ENCODE measurements at places on chromosomes 5 and 9.
A peak's percentile ranks its signal among the peaks of the same experiment; 100 is the strongest.

DNA sequence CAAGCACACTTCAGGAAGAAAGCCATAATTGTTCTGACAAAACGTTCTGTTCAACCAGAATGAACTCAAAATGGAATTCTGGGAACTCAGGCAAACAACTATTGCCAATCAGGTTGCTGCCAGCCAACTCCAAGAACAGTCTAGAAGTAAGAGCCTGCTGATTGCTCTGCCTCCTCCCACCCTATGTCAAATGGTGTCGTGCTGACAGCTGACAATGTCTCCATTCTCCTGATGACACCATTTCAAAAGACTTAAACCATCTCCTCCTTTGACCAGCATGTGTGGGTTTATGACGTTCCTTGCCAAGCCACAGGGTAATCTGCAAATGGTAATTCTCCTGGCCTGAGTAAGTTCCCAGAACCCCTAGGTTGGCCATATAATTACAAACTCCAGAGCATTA is 21.9 kb upstream of the PLIN2 start:
- DNase-seq, result no peak

GRCh38 chr9:132937463-132937901 is 6.9 kb downstream of the TSC1 start:
- DNase-seq, result no peak

- no peak for DNase-seq
Measured at GRCh38 chr9:108582726-108583125, 273.1 kb downstream of the ACTL7B start.

DNA sequence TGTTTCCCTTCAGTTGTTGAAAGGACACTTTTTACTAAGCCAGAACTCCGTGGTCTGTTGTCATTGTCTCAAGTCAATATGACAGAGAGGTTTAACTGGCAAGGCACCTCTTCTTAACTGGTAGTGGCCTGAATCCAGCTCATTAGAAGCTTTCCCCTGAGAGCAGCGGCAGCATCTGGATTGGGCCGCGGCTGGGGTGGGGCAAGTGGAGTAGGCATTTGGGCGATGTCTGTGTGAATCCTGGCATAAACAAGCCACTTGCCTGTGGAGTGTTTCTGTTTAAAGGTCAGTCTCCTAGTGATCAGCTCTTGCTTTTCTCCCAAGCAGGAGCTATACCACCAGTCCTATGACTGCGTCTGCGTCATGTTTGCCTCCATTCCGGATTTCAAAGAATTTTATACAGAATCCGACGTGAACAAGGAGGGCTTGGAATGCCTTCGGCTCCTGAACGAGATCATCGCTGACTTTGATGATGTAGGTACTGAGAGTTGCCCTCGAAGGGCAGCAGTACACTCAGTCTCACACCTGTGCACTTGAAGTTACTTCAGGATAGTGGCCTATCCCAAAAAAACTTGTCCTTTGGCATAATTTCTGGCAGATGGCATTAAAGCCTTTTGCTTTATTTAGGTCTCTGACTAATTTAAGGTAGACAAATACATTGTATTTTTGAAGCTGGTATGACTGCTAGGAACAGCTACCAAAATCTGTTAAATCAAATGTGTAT is 48.9 kb downstream of the CFAP90 start:
- no peak for DNase-seq

GRCh38 chr5:113514289-113514635 is 768 bp downstream of the YTHDC2 start:
- peak; percentile 23 for DNase-seq

DNA sequence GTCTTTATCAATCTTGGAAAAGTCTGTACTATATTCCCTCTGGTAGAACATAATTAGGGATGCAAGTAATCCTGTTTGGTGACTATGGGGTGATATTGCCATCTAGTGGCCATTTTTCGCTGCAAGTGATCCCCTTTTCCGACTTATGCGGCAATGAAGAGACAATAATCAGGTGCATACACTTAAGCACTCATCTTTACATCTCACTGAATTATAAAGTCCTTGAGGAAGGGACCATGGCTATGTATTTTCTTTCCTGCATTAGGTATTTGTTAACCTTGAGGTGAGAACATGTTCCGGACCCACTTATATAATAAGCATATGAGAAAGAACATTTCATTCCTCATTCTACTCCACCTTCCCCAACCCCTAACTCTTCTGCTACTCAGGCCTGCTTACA is 19.6 kb upstream of the LIX1 start:
- peak; percentile 78 for DNase-seq

- no peak for DNase-seq
Measured at GRCh38 chr5:96207420-96207819, 225.6 kb downstream of the PCSK1 start.

GRCh38 chr5:76762484-76762883 is 46.6 kb downstream of the F2R start:
- DNase-seq, result no peak

DNA sequence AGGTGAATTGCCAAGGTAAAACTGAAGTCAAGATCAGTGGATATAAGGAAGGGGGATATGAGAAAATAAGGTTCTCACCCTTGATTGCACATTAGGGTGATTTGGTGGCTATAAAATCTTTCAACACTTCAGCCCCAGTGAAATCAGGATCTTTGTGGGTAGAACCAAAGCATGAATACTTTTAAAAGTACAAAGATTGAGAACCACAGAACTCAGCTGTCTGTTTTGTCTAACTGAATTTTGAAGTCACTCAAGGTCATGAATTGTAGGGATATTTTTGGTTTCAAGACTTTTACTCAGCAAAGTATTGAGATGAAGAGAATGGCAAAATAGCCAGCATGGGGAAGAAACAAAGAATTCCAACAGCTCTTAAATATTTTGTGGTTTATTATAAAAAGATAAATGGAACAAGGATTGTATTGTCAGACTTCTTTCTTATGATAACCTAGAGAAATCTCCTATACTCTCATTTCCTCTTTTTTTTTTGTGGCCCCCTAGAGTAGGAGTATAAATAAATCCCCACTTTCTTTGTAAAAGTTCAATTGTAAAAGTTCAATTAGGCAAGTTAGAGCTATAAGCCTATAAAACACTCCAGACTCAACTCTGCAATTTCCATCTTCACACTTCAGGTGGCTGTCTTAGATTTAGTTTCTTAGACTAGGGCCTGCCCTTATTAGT is 272.9 kb downstream of the PDE4D start:
- DNase-seq, result no peak

GRCh38 chr5:76679231-76679630 is 36.7 kb upstream of the F2R start:
- DNase-seq, result no peak

DNA sequence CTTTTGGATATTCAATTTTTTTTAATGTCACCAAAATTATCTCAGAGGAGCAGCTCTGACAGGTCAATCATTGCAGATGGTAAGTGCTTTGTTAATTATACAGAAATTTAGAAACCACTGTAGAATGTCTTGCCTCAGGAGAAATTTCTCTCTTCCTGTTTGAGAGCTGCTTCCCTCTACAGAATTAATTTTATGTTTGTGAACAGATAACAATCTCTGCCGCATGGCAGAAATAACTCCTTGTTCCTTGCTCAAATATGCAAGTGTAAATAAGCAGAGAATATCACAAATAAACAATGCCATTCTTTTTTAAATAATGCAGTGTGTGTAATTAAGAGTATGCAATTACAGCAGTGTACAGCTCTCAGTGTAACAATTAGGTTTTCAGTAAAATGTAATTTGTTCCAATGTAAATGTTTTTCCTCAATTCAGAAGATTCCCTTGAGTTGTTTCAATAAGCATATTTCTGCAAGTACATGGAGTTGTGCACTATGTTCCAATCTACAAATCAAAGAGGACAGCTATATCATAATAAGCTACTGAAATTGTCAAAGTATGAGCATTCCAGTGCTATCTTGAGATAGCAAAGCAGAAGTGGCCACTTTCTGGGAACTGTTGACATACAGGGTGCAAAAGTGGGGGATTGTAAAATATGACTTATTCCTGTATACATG is 1012.8 kb downstream of the MAT2B start:
- DNase-seq, result no peak

DNA sequence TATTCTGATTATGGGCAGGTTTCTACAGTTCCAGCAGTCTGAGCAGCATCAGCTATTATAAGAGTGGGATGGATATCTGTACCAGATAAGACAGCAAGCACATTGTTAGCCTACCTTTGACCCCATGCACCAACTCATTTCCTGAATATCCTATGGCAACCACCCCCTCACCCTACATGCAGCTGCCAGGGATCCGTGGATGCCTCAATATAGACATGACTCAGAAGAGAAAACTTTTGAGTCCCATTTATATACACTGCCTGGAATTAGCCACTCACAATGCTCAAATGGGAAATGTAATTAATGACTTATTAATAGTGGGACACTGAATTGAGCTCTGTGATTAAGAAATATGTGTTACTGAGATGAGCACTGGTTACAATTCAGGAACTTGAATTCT is 124.4 kb downstream of the SSBP2 start:
- DNase-seq, result no peak

DNA sequence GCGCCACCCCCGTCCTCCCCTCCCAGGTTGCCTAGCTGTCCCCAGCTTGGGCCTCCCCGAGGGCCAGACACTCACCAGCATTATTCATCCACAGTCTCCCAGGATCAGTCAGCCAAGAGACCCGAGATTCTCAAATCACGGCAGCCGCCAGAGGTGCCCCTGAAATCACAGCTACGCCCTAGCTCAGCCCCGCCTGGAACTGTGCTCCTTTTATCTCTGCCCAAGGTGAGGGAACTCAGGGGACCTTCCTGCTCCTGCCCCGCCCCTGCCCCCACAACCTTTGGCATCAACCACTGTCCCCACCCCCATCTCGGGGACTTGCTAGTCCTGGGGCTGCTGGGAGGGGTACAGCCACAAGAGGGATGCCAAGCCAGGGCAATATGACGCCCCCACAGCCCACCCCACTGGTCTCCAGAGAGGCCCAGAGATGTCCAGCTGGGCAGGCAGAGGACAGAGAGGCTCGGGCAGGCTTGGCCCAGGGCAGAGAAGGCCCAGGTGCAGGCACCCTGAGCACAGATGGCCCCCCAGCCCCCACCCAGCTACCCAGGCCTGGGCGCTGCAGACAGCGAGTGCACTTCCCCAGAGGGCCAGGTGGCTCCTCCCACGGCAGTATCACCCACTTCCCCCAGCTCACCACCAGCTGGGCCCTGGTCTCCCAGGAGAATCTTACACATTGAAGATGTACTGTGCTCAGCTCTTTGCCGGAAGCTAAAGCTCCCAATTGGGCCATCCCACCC is at the start of gene FUT7:
Gene FUT7 (minus strand): TSS at position 185 of the 737 bp plus-strand sequence. CDS start 97 bp downstream, at position 88.
- DNase-seq, result no peak

- DNase-seq, result no peak
Measured at GRCh38 chr9:79976257-79977073, 404.7 kb downstream of the TLE4 start.

DNA sequence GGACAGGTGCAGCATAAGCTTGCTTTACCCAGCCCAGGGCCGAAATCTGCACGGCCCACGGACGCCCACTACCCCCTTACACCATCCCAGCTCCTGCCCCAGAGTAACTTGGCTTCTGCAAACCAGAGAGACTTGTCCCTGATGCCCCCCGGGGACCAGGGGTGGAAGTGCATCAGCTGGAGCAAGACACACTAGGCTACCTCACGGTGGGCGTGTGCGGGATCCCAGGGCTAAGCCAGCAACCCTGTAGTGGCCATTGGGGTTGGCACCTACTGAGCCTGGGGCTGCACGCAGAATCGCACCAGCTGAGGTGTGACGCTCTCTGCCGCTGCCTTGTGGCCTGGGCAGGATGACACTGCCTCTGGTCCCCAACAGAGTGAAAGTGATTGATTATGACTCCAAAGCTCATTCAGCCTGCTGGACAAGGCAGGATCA is 6.1 kb upstream of the ZNF79 start:
- peak; percentile 31 for DNase-seq

DNA sequence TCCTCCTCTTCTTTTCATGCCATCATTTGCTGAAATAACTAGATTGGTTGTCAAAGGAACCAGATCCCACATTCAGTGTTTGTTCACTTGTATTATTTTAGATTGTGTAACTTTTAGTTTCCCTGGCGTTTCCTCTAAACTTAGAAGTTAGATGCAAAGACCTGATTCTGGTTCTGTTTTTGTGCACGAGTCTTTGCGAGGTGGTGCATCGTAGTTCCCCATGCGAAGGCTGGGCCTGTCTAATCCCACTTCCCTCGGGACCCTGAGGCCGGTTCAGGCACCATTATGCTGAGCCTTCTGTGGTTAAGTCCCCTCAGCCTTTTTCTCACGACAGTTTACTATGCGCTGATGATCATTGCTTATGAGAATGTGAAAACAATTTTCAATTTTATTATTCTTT is 219.1 kb upstream of the OTULINL start:
- DNase-seq, result no peak

GRCh38 chr5:129001841-129002526 is 36.7 kb downstream of the SLC27A6 start:
- DNase-seq, result no peak

- DNase-seq, result no peak
Measured at GRCh38 chr9:13524245-13524644, 244.8 kb upstream of the MPDZ start.

- no peak for DNase-seq
Measured at GRCh38 chr5:35294976-35295375, 64.7 kb upstream of the PRLR start.

- no peak for DNase-seq
Measured at GRCh38 chr9:95081998-95082397, 235.5 kb downstream of the FANCC start.

- no peak for DNase-seq
Measured at GRCh38 chr5:151073280-151073679, 7.6 kb downstream of the TNIP1 start.

DNA sequence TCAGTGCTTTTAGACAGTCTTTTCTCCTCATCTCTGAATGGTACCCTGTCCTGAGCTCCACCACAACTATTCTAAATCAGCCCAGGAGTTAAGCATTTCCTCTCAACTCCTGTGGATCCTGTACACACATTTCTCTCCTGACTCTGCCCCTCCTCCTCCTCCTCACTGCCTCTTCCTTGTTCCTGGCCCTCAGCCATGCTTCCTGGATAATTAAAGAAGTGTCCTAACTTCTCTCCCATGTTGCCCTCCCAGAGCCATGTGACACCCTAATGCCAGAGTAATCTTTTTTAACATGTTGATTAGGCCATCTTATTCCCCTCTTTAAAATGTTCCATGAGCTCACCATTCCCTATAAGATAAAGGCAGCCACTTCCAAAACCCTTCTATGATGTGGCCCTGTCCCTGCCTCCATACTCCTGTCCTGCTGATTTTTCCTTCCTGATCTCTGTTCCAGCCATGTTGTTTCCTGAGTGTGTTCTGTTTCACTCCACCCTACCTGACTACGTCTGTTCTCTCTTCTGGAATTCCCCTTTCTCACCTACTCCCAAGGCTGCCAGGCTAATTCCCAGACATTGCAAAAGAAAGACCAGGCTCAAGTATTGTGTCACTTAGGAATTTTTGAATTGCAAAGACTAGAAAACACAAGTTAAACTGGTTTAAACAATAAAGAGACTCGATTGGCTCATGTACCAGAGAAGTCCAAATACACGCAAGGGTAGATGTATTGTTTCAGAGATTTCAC is 295.2 kb downstream of the MAST4 start:
- DNase-seq, result no peak

GRCh38 chr9:14014218-14014617 is 299.7 kb downstream of the NFIB start:
- DNase-seq, result no peak

GRCh38 chr5:163005949-163006348 is 431.4 kb upstream of the CCNG1 start:
- no peak for DNase-seq

- no peak for DNase-seq
Measured at GRCh38 chr5:116861666-116862065, 287.0 kb upstream of the SEMA6A start.

GRCh38 chr5:88507261-88507660 is 238.6 kb upstream of the TMEM161B start:
- DNase-seq, result no peak

- no peak for DNase-seq
Measured at GRCh38 chr5:83924891-83925290, 204.2 kb upstream of the HAPLN1 start.

GRCh38 chr9:93181672-93182435 is 2.1 kb upstream of the WNK2 start:
- DNase-seq, result no peak

All from testis (tissue), 5 donors.